Fibroblast of skin of scalp (primary cell): ENCODE measurements at places on chromosomes 11 and 22.

DNA sequence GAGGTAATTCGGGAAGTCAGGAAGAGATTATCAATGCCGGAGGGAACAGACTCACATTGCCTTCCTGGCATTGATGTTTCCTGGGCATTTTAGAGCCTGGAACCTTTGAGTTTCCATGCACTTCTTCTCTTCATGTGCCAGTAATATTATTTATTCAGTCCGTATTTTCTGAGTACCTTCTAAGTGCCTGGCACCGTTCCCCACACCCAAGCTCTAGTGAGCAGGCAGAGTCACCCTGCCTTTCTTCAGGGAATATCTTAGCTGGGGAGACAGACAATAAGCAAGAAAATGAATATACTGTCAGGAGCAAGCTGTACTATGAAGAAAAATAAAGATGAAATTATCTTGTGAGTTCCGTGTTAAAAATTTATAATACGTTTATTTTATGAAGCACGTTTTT, 136.2 kb upstream of the SEZ6L start:
- DNase-seq = no peak

GRCh38 chr11:70647188-70648166, 249.1 kb downstream of the CTTN start:
- DNase-seq = no peak

DNA sequence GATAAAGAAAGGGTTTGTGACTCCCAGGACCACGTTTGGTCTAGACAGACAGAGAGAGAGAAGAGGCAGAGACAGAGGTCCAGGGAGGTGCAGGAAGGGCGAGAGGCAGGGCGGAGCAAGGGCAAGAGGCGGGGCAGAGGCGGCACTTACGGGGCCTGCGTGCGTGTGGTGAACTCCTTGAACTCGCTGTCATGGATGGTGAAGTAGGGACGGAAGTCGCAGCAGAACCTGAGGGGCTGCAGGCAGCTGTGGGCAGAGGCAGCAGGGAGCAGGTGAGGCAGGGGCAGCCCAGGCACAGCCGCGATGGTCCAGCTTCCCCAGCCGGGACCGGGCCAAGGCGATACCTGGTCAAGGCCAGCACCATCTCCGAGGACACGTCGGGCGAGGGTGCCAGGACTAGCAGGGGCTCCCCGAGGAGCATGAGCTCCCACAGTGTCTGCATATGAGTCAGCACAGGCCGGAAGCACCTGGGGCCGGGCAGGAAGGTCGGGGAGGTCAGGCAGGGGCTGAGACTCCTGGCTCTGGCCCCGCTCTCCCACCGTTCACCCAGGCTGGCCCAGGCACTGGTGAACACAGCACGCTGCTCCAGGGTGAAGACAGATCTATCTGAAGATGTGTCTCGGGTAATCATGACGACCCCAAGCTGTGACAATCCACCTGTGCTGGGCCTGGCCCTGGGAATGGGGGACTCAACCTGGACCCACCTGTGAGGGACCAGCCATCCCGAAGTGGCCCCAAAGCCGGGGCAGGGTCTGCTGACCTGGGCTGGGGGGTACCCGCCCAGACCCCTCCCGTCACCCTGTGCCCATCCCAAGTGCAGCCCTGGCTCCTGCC, 7.2 kb upstream of the PLXNB2 start:
- DNase-seq = no peak

DNA sequence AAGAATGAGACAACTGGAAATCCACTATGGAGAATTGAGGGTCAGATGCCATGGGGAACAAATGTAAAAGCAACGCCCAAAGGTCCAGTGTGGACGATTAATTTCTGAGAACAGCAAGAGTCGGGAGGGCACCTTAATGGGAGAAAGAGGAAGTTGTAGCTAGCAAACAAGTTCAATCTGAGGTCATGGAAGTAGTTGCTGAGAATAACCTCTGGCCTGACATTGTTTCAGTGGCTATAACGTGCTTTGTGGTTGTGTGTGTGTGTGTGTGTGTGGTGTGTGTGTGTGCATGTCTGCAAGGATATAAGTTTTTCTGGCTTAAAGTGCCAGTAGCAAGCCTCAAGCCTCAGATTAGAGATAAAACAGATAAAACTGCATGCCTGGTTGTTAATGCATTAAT, 1630.1 kb upstream of the TENM4 start:
- DNase-seq = no peak

DNA sequence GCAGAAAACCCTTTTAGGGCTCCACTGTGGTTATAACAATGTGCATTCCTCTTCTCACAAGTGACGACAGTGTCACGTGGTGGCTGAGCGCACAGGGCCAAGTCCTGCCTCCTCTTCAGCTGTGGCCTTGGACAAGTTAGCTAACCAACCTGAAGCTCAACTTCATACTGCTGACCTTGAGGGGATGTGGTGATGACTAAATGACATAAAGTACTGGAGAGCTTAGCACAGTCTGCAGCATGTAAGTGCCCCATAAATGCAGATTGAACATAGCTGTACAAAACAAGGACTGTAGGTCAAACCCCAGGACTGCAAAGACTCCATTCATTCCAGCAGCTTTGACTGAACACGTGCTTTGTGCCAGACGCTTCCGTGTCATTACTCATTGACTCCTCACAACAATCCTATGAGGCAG, 20.1 kb upstream of the MRGPRX2 start:
- peak; percentile 24 for DNase-seq
